Naive thymus-derived CD8-positive, alpha-beta T cell (primary cell): ENCODE measurements at places on chromosomes 2 and 18.

DNA sequence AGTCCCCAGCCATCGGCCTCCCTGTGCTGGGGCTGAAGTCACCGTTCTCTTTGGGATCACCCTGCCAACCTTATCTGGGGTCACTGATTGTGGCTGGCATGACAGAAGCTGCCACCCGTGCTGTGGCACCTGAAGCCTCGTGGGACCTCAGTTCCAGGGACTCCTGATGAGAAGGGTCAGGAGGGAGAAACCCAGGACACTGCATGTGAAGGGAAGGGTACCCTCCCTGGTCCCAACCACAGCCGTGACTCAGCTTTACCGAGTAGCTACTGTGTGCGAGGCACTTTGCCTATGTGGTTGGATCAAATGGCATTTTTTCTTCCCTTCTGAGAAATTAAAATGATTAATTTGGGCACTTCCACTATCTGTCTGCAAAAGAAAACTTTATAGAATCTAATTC, 64.4 kb downstream of the SP110 start:
- no peak for DNase-seq

DNA sequence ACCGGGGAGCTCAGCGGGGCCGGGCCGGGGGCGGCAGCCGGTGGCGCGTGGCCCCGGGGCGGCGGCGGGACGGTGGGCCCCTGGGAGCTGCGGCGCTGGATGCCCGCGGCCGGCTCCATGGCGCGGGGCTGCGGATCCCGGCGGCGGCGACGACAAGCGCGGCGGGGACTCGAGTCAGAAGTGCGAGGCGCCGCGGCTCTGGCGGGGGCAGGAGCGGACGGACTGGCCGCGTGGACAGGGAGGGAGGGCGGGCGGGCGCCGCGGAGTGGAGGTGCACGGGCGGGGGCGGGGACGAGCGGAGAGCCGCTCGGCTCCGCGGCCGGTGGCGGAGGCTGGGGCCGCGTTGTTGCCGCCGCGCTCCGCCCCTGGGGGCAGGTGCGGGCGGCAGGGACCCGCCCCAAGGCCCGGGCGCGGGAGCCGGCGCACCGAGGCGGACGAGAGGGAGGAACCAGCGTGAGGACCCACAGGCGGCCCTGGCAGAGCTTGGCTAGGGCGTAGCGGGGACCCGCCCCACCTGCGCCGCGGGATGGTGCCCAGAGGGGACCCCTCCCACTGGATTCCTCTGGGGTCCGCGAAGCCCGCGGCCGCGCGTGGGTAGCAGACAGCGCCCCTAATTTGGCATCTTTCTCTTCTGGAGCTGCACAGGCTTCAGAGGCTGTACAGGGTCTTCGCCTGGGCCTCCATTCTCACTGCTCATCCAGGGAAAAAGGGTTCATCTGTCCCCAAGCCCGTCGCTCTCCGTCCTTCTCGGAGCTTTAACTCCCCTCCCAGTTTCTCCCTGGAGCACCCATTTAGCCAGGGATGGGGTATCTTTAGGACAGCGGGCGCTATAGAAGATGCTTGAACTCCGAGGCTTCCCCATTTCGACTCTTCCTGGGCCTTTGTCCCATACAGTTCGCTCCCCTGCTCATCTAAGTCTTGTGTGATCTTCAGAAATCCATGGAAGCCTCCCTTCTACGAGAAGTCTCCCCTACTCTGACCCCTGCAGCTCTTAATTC, at the start of gene TMEM163:
Gene TMEM163 (minus strand): TSS at position 184 of the 998 bp plus-strand sequence.
- peak; percentile 21 for DNase-seq

- no peak for DNase-seq
Observed at GRCh38 chr2:46164529-46165301, 132.5 kb upstream of the EPAS1 start.

- DNase-seq, result no peak
Observed at GRCh38 chr2:96517079-96517478, 11.9 kb upstream of the NEURL3 start.

DNA sequence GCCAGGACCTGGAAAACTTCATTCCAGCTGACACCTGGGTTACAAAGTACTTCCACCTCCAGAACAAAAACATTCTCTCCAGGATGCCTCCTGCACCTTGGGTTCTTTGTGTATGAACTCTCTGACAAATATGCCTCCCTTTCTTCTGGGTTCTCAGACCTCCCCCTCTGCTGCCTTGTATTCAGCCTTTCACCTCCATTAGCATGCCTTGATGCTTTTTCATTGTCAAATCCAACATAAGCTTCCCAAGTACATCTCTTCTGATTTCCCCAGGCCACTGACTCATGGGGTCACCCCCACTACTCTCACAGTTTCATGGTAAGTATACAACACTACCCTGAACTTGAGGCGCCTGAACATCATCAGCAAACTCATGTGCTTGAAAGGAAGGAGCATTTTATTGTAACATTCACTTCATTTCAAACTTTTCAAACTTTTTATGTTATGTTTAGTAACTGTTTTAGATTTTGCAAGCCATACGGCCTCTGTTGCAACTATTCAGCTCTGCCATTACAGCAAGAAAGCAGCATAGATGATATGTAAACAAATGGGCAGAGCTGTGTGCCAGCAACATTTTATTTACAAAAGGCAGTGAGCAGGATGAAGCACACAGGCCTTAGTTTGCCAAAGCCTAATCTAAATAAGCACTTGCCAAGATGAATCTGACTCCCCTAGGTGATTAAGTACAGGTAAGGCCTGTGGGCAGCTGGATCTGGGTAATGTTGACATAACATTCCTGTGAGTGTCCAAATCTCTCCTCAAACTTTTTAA, 32.5 kb upstream of the MRPS9 start:
- DNase-seq, result no peak

DNA sequence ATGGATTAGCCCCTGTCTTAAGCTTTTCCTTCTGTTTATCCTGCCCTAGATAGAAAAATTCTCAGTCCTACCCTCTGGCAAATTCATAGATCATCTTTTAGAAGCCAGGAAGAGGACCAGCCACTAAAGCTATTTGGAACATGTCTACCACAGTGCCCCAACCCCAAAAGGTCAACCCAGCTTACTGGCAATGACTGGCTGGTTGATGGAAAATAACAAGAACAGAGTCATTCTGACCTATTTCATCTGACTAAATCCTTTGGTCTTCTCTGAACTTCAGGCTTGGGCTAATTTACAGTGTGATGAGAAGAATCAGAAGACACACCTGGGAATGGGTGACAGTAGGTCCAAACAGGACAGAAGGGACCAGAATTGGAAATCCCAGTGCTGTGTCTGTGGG, 227.3 kb upstream of the CCDC68 start:
- DNase-seq, result no peak

- DNase-seq, result no peak
Observed at GRCh38 chr18:6054256-6054842, 159.0 kb upstream of the TMEM200C start.

DNA sequence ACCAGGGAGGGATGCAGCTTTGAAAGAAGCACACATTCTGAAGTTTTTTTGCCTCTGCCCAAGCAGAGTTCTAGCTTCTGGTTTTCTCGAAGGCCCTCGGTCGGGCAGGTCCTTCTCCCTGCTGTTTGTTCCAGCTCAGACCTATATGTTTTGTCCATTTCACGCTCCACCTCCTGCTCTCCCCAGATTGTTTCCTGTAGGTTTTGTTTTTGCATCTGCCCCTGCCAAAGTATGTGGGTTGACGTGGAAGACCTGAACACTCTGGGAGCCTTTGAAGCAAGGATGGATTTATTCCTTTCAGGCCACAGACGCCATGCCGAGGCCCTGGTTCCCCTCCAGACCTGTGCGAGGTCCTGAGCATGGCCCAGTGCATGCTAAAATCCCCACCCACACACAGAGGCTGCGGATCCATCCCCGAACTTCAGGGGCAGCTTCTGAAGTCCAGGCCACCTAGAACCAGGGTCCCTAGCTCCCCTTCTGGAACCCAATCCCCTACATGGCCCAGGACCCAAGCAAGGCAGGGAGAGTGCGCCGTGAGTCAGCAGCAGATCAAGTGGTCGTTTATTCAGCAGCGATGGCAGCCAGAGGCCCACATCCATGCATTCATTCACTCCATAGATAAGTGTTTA, 205.4 kb downstream of the KLHL29 start:
- no peak for DNase-seq
